ENCODE measurements at places on chromosomes 13 and 19.
A peak's percentile ranks its signal among the peaks of the same experiment; 100 is the strongest.

- no peak for DNase-seq
Measured at GRCh38 chr19:17340302-17340870, 3.0 kb downstream of the GTPBP3 start.

DNA sequence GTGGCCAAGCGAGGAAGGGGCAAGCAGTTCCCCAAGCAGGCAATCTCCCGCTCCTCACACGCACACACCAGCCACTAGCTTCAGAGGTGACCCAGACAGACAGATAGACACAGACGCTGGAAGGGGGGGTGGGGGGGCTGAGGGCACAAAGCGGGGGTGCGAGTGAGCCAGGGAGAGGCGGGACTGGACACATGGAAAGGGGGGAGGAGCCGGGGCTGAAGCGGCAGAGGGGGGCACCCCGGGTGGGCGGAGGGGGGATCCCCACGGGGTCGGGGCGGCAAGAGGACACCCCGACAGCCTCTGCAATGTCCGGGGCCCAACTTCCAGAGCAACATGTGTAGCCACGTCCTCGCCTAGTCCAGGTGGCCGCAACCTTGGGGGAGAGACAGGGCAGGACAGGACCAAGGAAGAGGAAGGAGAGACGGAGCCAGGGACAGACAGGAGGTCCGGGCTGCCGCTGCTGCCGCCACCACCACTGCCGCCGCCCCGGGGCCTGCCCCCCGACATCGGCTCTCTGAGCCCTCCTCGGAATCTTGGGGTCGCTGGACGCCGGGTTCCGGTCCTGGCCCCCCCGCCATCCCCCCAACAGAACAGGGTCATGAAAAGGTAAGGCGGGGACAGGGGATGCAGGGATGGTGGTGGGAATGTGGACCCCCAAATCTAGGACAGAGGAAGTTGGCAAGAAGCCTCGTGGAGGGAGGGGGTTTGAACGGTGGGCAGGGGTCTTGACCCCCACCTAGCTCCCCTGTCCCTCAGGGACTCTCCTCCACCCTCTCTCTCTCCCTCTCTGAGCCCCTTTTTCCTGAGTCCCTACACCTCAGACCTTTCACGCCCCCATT lies 1.1 kb downstream of the GRIN2D start:
- DNase-seq, result no peak

GRCh38 chr13:50626101-50626547 lies 217.4 kb downstream of the DLEU7 start:
- DNase-seq, result no peak

DNA sequence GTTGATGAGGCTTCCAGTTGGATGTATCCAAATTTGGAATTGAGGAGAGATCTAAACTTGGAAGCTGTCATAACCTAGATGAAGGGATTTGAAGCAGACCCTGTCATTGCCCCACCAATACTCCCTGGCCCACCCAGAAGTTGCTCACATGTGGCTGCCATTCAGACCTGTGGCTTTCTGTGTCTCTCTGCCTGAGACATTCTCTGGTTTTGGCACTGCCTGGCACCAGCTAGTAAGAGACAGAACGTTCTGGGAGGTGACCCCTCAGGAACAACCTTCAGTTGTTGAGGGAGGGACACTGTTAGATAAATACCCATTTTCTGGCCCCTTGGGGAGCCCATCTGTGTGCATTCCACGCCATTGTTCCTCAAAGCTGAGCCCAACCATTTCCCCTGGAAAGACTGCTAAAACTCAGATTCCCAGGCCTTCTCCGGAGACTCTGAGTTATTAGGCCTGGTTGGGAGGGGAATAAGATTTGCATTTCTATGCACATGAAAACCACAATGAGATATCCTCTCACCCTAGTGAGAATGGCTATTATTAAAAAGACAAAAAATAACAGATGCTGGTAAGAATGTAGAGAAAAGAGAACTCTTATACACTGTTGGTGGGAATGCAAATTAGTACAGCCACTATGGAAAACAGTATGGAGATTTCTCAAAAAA lies 290.4 kb downstream of the TSHZ3 start:
- no peak for DNase-seq

- DNase-seq, result no peak
Measured at GRCh38 chr19:42455621-42456081, 12.9 kb upstream of the CXCL17 start.

DNA sequence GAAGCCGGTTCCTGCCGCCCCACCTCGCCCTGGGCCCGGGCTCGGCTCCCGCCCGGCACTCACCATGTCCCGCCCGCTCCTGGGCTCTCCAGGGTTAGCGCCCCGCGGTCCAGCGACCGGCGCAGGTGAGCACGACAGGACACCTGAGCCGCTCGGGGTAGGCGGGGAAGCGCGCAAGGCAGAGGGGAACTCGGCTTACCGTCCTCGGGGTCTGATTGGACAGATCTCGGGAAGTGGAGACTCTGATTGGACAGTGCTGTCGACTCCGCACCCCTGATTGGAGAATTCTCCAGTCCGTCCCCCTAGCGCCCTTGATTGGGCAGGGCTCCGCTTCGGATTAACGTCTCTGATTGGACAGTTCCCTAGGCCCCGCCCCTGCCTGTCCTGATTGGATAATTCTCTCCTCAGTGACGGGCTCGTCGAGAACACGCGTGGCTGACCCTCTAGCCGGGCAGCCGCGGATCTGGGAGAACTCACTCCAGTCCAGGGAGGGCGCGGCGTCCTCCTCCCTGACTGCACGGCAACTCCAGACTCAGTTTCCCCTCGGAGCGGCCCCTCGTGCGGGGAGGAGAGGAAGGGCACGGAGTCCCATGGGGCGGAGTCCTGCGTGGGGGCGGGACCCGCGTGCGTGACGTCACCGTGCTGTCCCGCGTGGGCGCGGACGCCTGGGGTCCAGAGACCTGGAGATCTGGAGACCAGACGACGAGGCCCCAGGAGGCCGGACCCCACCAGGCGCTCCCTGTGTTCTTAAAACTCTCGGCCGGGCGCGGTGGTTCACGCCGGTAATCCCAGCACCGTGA lies at the start of gene ZNF77:
Gene ZNF77, minus strand, starts transcription at position 197 of the 800 bp plus-strand sequence. Its CDS starts 131 bp downstream, at position 66.
- peak; percentile 97 for DNase-seq

- DNase-seq, result no peak
Measured at GRCh38 chr13:104984296-104984818, 1551.1 kb downstream of the EFNB2 start.

DNA sequence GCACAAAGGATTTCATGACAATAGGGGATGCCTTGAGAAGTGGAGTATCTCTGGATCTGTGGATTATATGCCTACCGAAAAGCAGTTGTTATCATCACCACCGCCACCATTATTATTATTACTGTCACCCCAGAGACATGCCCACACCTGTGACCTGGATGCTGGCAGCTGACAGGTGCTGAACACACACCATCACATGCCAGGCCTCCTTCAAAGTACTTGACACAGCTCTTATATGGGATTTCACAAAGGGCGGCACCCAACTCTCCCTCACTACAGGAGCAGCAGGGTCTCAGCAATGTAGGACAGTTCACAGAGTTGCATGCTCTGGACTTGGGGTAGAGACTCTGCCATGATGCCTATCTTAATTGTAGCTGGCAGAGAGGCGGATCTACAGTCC lies 5.6 kb upstream of the GPR42 start:
- DNase-seq, result no peak

DNA sequence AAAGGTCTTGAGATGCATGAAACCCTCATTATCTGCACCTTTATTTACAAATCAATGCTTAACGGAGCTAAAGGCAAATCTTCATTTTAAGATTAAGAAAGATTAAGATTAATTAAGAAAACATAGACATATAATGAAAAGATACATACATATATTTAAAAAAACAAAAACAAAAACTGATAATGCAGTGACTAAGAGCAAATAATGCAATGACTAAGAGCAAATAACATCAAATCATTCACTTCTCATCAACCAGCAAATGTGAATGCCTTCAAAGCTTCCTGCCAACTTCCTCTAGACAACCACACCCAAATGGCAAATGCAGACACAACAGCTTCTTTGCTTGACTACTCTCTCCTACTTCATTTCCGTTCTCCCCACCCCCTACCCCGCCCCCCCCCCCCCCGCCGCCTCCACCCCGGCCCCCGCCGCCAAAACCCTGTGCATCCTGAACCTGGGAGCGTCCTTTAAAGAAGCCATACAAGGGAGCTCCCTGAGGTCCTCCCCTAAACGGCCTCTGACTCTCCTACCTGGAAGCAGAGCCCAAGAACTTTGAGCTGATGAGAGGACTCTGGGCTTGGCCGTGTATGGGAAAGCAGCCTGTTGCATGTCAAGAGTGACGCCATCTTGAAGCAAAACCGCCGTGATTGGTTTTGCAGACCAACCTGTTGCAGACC lies 24.5 kb downstream of the TEX101 start:
- no peak for DNase-seq

DNA sequence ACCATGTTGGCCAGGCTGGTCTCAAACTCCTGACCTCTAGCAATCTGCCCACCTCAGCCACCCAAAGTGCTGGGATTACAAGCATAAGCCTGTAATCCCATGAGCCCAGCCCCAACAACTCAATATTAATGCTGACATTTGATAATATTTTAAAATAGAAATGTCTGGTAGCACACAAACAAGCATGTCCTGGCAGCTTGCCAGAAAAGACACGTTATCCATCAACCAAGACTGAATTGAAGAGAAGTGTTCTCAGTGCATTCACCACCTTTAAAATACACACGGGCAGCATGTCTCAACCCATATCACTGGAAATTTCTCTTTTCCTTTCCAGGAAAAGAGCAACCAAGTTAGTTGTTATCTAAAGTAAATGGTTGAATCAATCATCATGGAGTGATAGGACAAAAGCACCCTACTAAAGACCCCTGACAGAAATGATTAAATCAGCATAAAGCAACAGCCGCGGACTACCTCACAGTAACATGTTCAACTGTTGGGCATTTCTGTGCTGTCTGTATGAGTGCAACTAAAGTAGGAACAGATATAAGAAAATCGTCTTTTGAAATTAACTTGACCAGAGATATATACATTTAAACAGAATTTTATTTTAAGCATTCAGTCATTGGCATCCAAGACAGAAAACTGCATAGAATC lies 25.0 kb downstream of the LHFPL6 start:
- no peak for DNase-seq

DNA sequence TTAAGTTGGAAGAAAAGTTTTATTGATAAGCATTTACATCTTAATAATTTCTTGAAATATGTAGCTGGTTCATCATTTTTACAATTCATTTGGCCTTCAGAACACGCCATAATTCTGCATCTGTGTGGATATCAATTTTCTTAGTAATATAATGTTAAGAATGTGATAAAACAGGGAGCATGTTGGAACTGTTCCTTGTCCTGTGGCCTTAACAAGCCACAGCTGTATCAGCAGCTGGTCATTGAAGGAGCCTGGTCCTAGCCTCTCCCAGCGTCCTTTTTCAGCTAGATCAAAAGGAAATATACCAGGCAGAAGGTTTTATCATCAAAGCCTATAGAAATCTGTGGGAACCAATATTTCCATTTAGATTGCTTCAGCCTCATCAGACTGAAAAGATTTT lies 421.8 kb downstream of the SPRY2 start:
- DNase-seq, result no peak

DNA sequence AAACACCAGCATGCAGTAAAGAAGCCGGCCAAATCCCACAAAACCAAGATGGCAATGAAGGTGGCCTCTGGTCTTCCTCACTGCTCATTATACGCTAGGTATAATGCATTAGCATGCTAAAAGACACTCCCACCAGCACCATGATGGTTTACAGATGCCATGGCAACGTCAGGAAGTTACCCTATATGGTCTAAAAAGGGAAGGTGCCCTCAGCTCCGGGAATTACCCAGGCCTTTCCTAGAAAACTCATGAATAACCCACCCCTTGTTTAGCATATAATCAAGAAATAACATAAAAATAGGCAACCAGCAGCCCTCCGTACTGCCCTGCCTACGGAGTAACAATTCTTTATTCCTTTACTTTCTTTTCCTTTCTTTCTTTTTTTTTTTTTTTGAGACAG lies 21.1 kb upstream of the PLEKHF1 start:
- DNase-seq, result no peak

- DNase-seq, result no peak
Measured at GRCh38 chr19:46000491-46001246, 5.4 kb downstream of the CCDC61 start.

DNA sequence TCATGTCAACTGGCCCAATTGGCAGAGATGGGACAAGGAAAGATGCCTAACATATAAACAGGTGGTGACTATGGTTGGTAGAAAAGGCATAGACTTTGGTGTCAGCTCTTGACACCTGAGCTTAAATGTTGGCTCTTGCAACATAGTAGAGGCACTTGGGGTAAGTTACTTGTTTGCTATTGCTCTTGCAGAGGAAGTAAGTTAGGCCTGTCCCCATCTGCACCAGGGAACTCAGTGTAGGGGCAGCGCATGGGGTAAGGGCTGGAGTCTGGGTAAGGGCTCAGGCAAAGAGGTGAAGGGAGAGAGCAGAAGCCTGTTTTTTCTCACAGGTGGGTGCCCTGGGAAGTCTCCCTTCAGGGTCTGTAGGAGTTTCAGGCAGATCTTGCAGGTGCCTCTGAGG lies 27.6 kb downstream of the ERICH6B start:
- DNase-seq, result no peak

- DNase-seq, result no peak
Measured at GRCh38 chr19:42846597-42846996, 32.9 kb downstream of the PSG1 start.

DNA sequence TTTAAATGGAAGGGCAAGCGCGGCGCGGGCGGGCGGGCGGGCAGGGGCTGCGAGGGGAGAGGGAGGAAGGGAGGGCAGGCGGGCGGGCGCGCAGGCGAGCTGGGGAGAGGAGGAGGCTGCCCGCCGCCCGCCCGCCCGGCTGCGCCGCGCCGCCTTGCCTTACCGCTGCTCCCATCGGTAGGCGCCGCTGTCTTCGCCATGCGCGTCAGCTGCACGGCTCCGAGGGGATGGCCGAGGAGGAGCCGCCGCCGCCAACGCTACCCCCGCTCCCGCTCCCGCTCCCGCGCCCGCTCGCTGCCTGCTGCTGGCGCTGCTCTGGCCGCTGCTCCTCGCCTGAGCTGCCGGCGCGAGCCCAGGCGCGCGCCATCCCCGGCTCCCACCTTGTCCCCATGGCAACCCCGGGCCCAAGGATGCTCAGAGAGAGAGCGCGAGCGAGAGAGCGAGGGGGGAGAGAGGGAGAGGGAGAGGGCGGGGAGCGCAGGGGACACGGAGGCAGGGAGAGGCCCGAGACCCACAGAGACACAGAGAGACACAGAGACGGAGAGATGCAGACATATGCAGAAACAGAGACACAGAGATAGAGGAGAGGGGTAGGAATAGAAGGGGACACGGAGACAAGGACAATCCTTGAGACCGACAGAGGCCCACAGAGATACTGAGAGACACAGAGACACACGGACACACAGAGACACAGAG lies 40.3 kb downstream of the DEDD2 start:
- peak; percentile 52 for DNase-seq

GRCh38 chr13:76783798-76784197 lies 102.4 kb downstream of the KCTD12 start:
- DNase-seq, result no peak

DNA sequence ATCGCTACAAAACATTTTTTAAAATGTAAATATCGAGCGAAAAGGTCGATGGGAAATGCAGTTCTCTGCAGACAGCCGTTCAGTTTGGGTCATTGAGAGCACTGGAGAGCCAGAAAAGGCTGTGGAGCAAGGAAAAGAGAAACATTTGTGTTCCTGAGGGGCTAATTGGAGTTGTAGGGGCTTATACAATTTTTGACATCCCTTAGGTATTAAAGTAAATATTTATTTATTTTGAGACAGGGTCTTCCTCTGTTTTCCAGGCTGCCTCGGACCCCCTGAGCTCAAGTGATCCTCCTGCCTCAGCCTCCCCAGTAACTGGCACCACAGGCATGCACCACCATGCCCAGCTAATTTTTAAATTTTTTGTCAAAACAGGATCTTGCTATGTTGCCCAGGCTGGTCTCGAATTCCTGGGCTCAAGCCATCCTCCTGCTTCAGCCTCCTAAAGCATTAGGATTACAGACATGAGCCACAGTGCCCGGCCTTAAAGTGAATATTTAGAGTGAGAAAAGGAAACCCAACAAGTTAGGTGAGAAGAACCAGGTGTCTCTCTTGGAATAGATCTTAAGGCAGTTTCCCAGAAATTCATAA lies 825 bp upstream of the YIF1B start:
- DNase-seq, result no peak

Data from nucleus accumbens (tissue), 56 donors.